Stimulated activated CD4-positive, alpha-beta T cell treated with anti-CD3 and anti-CD28 coated beads, Interleukin-12 subunit alpha, Interleukin-12 subunit beta, amount 100 ng/mL, for 4 hours (primary cell): ENCODE measurements at places on chromosomes 16 and 17.

- DNase-seq: no peak
These were observed 497.2 kb upstream of the CDH5 start for GRCh38 chr16:65869261-65869660.

DNA sequence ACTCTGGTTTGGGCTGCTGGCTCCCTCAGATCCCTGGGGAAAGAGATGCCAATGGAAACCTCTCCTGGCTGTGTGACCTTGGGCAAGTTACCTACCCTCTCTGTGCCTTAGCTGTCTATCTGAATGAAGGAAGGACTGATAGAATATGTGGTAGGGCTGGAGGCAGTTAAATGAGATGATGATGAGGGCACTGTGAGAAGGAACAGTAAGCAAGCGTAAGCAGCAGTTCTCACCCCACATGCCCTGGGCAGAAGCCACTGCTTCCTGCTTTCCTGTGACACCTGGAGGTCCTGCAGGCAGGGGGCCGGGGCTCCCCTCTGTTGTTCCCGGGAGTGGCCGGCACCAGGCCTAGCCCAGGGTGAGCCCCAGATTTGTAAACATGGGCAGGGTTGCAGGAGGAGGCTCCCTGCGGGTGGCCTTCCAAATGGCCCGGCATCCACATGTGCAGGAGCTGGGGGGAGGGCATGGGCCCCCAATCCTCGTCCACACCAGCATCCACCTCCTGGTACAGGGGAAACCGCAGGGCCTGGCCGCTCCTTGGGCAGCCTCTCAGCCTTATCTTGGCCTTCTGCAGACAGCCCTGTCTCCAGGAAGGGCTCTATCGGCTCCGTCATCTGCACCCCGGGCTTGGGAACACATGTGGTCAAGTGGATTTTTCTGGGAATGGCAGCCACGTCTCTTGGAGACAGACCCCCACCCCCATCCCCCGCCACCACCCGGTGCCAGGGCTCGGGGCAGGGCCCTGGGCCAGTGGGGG is 235.6 kb upstream of the GSE1 start:
- DNase-seq: no peak

DNA sequence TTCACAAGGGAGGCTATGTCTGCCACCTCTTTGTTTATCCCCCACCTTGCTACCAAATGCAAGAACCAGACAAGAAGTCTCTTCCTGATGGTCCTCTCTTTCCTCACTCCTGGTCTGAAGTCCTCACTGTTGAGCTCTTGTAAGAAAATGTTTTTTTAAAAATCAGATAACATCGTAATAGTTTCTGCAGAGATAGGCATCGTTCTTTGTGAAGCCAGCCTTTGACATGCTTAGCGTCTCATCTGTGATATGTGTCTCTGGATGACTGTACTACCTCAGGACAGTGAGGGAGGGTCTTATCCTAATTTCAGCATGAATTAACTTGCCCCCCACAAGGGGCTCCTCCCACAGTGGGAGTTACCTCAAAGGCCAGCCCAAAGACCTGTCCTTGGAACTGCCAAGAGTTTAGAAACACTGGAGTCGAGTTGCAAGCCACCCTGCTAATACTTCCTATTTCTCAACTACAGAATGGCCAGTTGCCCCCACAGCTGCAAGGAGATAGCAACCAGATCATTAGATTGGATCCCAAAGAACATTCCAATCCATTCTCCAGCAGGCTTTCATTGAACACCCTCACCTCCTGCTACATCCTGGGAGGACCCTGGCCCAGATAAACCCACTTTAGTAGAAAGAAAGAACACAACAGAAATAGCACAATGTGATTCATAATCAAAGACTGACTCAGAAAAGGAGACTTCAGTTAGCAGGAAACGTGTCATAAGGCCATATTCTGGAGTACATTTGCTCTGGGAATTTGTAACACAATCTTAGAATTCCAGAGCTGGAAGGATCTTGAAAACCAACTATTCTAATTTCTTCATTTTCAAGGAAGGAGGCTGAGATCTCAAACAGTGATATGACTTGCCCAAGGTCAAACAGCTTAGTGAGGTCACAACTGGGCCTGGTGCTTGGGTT is 151.0 kb downstream of the IRX3 start:
- DNase-seq: no peak

- DNase-seq: no peak
These were observed 41.0 kb downstream of the PAFAH1B1 start for GRCh38 chr17:2634361-2634960.

GRCh38 chr17:67773246-67773645 is 52.1 kb upstream of the BPTF start:
- DNase-seq: no peak
